Type B pancreatic cell (in vitro differentiated cells): ENCODE measurements at places on chromosomes 5 and 9.

DNA sequence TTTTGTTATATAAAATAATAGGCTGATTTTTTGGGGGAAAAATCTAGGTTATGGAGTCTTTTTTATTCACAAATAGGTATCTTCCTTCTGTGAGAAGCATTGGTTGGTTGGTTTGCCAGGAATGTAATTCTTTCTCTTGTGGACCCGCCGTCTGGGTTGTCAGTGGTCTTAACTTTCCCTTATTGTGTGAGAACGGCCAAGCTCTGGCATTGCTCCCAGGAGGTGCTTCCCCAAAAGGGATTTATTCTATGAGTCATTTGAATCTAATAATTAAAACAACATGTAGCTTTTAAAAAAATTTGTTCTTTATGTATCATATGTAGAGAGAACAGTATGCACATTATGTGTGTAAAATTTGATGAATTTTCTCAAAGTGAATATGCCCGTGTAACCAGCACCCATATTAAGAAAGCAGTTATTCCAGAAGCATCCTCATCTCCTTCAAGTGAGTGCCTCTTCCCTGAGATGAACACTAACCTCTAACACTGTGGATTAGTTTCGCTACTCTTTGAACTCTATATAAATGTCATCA lies 114.4 kb downstream of the MAST4 start:
- DNase-seq, result no peak

- no peak for DNase-seq
Observed at GRCh38 chr5:6178846-6179532, 199.4 kb downstream of the MED10 start.

DNA sequence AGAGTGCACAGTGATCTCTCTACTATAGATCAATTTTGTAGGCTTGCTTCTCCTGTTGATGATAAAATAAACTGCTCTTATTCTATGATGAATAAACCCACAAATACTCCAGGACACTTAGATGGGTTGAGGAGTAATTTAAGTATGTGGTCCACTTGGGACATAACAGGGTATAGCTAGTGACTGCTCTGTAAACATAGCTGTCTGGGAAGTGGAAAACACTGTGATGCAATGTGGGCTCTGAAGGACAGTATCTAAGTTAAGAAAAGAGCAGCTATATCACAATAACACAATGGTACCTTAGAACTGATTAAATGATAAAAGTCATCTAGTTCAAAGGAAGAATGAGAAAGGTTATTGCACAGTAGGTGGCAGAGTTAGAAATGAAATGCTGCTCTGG lies 294.3 kb upstream of the HAPLN1 start:
- DNase-seq, result no peak

GRCh38 chr5:137595396-137596079 lies 96.4 kb upstream of the SPOCK1 start:
- DNase-seq, result peak; percentile 16

GRCh38 chr5:19099195-19099594 lies 888.8 kb downstream of the CDH18 start:
- no peak for DNase-seq

- DNase-seq, result no peak
Observed at GRCh38 chr5:143217065-143217803, 186.3 kb downstream of the NR3C1 start.

- no peak for DNase-seq
Observed at GRCh38 chr9:64128572-64128971, 1156.4 kb downstream of the FOXD4L5 start.

- DNase-seq, result no peak
Observed at GRCh38 chr9:110828264-110828663, 159.7 kb downstream of the MUSK start.

DNA sequence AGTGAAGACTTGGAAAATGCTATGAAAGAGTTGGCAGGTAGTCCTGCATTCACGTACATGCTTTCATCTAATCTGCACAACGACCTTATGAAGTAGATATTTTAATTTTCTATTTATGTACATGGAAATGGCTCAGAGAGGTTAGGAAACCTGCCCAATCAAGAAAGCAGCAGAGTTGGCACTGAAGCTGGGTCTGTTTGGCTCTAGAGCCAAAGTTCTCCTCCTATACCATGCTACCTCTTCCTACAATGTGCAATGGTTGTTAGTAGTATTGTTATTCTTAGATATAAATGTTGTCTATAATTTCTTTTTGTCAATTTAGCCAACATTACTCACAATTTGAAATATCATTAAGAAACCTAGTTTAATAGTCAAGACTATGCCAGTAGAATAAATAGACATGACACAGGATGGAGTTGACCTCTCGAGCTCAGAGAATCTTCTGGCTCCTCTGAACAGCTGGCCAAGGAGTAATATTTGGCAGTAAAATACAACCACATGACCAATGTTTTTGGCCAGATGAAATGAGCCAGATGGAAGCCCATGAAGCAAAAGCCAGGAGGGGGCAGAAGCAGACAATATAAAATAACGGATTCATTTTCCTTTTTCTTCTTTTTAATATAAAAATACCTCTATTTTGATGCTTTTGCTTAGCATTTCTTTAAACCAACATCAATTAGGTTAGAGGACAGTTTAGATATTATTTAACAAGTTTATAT lies 542.3 kb downstream of the PDE4D start:
- DNase-seq, result no peak

GRCh38 chr5:139391570-139392323 lies 2.0 kb upstream of the MZB1 start:
- no peak for DNase-seq

DNA sequence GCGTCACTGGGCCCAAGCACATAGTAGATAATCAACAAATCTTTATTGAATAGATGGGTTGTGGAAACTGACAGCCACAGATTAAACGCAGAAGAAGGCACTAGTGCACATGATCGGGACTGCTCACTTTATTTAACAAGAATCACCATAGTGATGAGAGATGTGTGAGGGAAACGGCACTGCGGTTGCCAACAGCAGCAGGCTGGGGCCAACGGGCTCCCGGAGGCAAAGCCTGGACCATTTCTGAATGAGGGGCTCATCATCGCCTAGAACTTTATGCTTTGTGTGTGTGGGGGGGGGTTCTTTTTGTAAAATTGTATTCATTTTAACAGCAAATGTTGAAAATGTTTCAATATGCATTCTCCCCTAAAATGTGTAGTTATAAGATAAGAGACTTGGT lies 61.9 kb upstream of the RUFY1 start:
- DNase-seq, result no peak

GRCh38 chr5:164885179-164885578 lies 1379.8 kb downstream of the MAT2B start:
- no peak for DNase-seq

GRCh38 chr5:103373597-103374472 lies 115.3 kb downstream of the MACIR start:
- no peak for DNase-seq

GRCh38 chr5:139404484-139404840 lies 573 bp upstream of the SPATA24 start:
- no peak for DNase-seq

DNA sequence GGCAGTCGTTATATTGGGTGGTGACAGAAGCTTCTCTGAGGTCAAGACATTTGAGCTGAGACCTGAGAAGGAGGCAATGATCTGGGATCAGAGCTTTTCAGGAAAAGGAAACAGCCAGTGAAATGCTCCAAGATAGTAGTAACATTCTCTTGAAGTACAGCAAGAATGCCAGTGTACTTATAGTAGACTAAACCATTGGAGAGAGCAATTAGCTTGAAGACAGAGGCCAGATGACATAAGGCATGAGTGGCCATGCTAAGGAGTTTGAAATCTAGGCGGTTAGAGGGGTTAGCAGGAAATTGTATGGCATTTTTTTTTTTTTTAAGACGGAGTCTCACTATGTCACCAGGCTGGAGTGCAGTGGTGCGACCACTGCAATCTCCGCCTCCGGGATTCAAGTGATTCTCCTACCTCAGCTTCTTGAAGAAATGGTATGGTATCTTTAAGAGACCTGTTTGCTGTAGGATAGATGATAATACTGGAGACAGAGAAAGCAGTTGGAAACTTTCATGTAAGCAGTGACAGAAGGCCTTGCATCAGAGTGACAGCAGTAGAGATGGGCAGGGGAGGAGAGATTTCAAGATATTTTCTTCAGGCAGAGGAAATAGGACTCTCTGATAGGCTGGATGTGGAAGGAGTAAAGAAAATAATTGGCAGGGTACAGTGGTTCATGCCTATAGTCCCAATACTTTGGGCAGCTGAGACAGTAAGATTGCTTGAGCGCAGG lies 482.2 kb upstream of the PAPPA start:
- DNase-seq, result no peak

- DNase-seq, result no peak
Observed at GRCh38 chr5:102223542-102224477, 72.3 kb downstream of the SLCO4C1 start.

DNA sequence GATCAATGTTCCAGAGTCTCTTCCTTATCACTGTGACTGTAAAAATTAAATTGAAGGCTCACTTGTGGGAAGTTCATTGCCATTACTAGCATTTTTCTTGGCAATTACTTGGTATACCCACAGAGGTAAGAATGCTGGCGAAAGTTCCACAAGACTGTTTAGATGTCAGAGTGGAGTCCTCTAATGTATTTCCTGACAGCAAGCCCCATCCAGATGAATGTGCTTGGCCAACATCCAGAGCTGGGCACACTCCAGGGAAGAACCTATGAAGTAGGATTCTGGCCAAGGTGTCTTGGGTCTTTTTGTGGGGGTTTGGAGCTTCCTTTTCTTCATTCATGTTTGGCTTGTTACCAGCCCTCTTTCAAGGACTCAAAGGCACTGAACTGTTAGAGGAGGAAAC lies 473.6 kb downstream of the DMAC1 start:
- DNase-seq, result no peak

GRCh38 chr5:135203593-135204036 lies 169.6 kb upstream of the PITX1 start:
- DNase-seq, result no peak

DNA sequence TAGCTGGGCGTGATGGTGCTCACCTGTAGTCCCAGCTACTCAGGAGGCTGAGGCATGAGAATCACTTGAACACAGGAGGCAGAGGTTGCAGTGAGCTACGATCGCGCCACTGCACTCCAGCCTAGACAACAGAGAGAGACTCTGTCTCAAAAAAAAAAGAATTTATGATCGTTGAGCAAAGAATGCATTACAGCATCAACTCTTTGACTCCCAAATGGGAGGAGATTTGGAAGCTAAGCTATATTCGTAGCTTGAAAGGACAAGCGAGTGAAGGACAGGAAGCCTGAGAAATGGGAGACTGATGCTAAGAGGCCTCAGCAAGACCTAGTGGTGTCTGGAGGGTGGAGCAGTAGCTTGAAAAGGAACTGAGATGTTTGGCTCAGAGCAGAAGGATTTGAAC lies 10.3 kb upstream of the CCIN start:
- DNase-seq, result no peak

GRCh38 chr5:123545506-123545905 lies 33.5 kb downstream of the CSNK1G3 start:
- no peak for DNase-seq

DNA sequence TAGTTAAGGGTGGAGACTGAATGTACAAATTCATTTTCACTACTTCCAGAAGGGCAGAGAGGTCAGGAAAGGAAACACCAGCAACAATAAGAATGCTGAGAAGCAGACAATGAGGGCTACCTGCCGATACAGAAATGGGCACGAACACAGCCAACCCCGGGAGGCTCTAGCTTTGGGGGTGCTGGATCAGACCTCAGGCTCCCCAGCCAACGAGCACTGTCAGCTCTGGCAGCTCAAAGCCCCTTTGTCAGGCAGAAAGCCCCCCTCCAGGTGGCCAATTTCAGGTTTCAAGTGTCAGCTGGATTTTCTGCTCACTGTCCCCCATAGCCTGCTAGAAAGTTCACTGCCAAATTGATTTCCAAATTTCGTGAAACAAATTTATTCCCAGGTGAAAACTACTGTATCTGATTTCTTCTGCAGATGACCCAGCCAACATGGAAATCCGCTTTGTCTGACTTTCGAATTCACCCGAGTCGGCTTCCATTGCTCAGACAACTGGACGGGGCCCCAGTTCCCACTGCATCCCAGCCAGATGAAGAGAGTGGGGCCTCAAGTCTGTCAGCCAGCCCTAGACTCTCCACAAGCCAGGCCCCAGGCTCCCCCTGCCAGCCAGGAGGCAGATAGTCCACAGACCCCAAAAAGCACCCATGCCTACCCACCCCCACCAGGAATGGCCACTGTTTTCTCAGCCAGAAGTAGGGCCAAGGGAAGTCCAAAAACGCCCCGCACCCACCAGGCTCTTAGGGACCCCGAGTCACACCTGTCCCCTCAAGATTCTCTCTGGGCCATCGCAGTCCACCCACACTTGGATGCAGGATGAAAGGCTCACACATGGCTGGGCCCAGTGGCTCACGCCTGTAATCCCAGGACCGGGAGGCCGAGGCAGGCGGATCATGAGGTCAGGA lies 96.5 kb upstream of the PHYKPL start:
- no peak for DNase-seq

- no peak for DNase-seq
Observed at GRCh38 chr5:160075073-160075472, 44.2 kb downstream of the PWWP2A start.

GRCh38 chr9:78826527-78826926 lies 529.6 kb downstream of the PSAT1 start:
- DNase-seq, result no peak

DNA sequence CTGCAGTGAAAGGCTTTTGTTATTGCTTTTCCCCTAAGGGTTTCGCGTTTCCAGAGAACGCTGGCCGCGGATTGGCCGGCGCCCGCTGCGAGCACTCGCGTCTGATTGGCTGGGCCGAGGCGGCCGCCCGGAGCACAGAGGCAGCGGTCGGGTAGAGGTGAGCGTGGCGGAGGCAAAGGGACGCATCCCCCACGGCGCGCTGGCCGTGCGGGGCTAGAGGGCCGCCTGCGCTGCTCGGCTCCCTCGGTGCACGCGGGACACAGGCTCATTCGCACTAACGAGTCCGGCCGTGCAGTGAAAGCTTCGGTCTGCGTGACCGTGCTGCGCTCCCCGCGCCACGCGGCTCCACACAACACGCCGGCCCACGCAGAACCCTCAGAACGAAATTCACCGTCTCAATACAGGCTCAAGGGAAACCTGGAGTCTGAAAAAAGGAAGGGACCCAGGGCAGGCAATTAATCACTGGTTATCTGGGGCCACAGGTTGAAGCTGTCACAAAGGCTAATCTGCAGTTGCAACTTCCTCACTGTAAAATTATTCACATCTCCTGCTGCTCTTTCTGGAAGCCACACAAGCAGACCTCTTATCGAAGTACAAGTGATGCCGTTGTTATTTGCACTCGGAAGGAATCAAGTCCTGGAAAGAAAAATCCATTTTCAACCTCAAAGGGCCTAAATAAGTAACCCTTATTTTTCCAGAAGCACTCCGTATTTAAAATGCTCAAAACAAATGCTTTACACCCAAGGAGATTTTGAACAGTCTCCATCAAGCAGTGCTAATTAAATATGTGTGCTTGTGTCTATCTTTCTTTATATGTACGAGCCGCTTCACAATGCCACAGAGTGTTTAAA lies 94.6 kb downstream of the ZNF608 start:
- peak; percentile 82 for DNase-seq

DNA sequence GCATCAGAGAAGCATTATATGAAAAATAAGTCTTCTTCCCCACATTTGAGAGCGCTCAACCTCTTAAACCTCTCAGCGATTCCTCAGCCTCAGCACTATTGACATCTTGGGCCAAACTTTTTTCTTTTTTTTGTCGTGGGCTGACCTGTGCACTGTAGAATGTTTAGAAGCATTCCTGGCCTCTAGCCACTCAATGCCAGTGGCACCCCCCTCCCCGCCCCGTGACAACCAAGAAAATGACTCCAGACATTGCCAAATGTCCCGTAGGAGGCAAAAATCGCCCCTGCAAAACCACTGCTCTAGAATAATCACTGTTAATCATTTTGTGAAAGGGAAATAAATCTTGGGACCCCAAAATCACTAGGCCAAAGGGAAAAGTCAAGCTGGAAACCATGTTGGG lies 129.1 kb upstream of the BOD1 start:
- DNase-seq, result no peak
